ENCODE measurements at places on chromosomes 6 and 20. TPM values are rescaled to one million over a fixed set of nuclear protein-coding genes. Genes with fewer than 3 reads are reported as not detected.

PACRG gene
- 8.5 TPM for total RNA-seq

BTNL2 gene
- total RNA-seq = not detected

PSORS1C1 gene
- total RNA-seq = not detected

PCNA gene
- 45.7 TPM for total RNA-seq

RAET1E gene
- not detected for total RNA-seq

SLC17A9 gene
- total RNA-seq = 0.31 TPM

KCNG1 gene
- 27.5 TPM for total RNA-seq

OR2J3 gene
- not detected for total RNA-seq

PPIL4 gene
- total RNA-seq = 44.8 TPM

PPP1R16B gene
- total RNA-seq = 11.6 TPM

BEND6 gene
- total RNA-seq = 20.7 TPM

GPLD1 gene
- 19.7 TPM for total RNA-seq

SLC17A2 gene
- total RNA-seq = not detected

ABT1 gene
- total RNA-seq = 11.0 TPM

ADGRF4 gene
- 0.31 TPM for total RNA-seq

FAM209B gene
- not detected for total RNA-seq

TINAG gene
- not detected for total RNA-seq

BPI gene
- not detected for total RNA-seq

PNRC1 gene
- total RNA-seq = 81.7 TPM

HTR1E gene
- 0.63 TPM for total RNA-seq

HCK gene
- total RNA-seq = 2.2 TPM

GNAS-AS1 gene
- total RNA-seq = 2.5 TPM

Data from parietal lobe (tissue), 2 donors.